Astrocyte (in vitro differentiated cells and primary cell): ENCODE measurements at places on chromosomes 12 and 14. TPM values are rescaled to one million over a fixed set of nuclear protein-coding genes. Genes with fewer than 3 reads are reported as not detected.

Gene TSPAN31
- total RNA-seq, result 18.6 and 22.9 TPM in 2 replicates

Gene SLCO1B3
- total RNA-seq, result not detected in 2 replicates

Gene LRP1-AS
- not detected in 2 replicates for total RNA-seq

GRCh38 chr12:19707948-19708409, 268.7 kb downstream of the AEBP2 start:
- DNase-seq, result peak; percentile 52
